ENCODE measurements at places on chromosomes 4 and X.

GRCh38 chr4:77872723-77873445 lies 10.3 kb downstream of the MRPL1 start:
- no peak for DNase-seq

- no peak for DNase-seq
Measured at GRCh38 chrX:108245462-108245861, 153.9 kb downstream of the ATG4A start.

DNA sequence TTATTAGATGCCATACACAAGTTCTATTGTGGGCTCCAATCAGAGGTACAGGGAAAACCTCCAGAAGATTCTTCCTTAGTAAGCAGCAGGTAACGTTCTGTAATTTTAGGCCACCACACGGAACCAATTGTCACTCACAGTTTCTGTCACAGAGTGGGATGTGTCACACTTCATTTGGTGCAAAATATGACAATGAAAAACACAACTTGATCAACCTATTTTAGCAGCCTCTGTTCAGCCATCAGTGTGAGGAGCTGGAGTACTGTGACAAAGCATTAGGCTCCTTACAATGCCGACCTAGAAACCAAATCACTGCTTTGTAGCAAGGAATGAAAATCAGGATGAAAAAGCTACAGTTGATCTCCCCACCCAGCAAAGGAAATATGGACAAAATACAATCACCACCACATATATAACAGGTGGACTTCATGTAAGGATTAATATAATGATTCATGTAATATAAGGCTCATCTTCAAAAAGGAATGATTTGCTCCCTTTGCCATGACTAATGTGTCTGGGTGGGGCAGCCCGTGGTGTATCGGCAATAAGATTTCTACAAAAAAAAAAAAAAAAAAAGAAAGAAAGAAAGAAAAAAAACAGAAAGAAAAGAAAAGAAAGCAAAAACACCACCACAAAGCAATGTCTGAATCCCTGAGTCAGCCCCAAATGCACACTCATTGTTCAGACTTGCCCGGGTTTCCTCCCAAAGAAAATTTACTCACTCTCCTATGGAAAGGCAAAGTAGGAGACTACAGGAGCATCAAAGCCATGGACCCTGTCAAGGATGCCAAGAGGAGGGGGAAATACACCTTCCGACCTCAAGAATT lies 36.0 kb downstream of the SLC9A7 start:
- DNase-seq = no peak

- no peak for DNase-seq
Measured at GRCh38 chr4:138190452-138190858, 51.7 kb downstream of the SLC7A11 start.

DNA sequence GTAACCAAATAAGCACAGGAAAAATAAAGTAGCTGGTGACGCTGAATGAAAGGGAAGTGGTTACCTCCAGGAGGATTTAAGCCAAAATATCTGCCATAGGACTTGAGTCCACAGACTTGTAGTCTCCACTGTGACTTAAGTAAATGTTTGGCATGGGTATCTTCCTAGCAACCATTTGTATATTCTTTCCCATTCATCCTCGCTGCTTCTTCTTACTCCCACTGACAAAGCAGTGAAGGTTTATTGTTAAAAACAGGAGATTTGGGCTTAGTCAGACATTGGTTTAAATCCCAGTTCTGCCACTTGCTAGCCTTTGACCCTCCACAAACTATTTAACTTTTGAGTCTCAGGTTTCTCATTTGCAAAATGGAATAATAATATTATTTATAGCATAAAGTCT lies 22.3 kb downstream of the COL4A6 start:
- no peak for DNase-seq

DNA sequence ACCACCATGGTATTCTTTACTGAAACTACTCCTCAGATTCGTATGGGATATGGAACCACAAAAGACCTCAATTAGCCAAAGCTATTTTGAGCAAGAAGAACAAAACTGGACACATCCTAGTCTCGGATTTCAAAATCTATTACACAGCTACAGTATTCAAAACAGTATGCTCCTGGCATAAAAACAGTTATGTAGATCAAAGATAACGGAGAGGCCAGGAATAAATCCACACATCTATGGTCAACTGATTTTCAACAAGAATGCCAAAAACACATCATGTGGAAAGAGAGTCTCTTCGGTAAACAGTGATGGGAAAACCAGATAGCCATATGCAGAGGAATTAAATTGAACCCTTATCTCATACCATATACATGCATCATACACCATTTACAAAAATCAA lies 155.3 kb downstream of the SPCS3 start:
- no peak for DNase-seq

- no peak for DNase-seq
Measured at GRCh38 chr4:111934314-111934713, 210.9 kb upstream of the FAM241A start.

GRCh38 chr4:138911909-138912703 lies 103.5 kb upstream of the NOCT start:
- no peak for DNase-seq

GRCh38 chr4:188989371-188989770 lies 850.1 kb downstream of the TRIML1 start:
- DNase-seq = no peak

DNA sequence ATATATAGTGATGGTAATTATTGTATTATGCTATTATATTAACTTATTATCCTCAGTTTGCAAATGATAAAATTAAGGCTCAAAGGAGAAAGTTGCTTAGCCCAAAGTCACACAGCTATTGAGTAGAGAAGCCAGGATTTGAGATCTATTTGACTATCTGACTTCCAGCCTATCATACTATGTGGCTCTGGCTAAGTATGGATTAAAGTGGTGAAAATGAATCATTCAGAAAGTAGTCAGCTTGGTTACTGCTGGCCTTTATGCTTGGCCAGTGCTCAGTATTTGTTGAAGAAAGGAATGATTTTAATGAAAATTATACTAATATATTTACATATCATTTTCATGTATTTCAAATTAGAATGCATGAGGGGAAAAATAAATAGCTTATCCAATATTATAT lies 219.8 kb downstream of the SHROOM3 start:
- DNase-seq = no peak

GRCh38 chr4:84480082-84480481 lies 19.0 kb downstream of the NKX6-1 start:
- no peak for DNase-seq
